Stomach (tissue), 19 donors: ENCODE measurements at places on chromosomes 1 and 21. TPM values are rescaled to one million over a fixed set of nuclear protein-coding genes. Genes with fewer than 3 reads are reported as not detected.

DNA sequence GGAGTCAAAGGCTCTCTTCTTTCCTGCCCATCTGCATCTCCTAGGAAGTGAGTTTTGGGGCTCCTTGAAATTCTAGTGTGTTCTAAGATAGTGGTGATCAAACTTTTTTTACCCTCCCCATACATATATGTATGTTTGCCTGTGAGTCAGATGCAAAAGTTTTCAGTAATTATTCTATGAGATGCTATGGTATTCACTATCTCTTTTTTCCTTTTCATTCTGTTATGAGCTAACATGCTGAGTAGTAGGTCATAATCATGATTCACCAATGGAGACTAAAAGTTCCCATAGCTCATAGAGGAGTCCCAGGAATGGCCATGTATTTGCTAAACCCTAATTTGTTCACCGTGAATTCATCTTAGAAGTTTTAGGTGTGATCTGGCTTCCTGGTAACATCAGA lies 135.6 kb downstream of the GPR52 start:
- H3K36me3 ChIP-seq = peaks cover 15% of the 10 kb centered on the region
- no peaks in the 10 kb centered on the region for H3K27me3 ChIP-seq
- no peak for DNase-seq
- no peak overlapping the region for H3K27ac ChIP-seq

GRCh38 chr1:225881081-225881958 lies 860 bp downstream of the TMEM63A start:
- peaks cover 63% of the 10 kb centered on the region for H3K4me1 ChIP-seq
- DNase-seq = peak; percentile 89
- H3K36me3 ChIP-seq = peaks cover 11% of the 10 kb centered on the region
- peak overlapping the region; percentile 80 for H3K4me3 ChIP-seq
- H3K27ac ChIP-seq = peak overlapping the region; percentile 95

DNA sequence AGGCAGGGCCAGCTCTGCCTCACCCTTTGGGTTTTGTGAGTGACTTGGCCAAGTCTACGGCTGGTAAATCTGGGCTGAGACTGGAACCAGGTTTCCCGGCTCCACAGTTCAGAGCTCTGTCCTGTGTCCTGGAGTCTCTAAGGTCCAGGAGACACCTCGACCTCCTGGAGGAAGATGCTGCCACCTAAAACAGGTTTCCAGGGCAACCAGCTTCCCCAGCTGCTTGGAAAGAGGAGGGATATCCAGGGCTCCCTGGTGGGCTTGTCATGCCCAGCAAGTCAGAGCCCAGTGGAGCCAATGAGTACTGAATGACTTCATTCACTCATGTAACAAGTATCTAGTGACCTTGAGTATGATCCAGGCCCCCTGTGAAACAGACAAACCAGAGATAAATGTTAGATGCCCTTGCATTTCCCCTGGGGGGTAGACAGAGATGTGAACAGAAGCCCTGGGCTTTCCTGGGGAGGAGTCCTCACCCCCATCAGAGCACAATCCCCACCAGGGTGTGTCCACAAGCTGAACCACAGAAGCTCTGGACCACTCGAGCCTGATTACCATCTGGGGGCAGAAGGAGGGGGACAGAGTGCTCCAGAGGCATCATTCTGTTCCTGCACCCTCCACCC lies 181.2 kb upstream of the RAB4A start:
- H3K36me3 ChIP-seq = no peaks in the 10 kb centered on the region
- DNase-seq = no peak

DNA sequence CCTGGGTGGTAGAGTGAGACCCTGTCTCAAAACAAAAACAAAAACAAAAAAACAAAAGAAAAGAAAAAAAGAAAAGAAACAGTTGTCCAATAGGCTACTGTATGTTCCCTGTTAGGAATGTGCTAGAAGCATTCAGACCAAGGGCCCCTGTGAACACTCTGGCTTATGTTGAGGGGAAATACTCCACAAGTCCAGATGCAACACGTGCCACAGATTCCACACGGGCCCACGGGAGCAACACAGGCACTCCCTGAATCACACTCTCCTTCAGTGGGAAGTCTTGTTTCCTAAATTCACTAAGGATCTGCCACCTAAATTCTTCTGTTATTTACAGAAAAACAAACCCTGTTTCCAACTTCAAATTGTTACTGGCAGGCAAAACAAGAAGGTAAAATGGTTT lies 291.1 kb downstream of the PCP4 start:
- H3K27ac ChIP-seq = no peak overlapping the region
- H3K4me1 ChIP-seq = no peaks in the 10 kb centered on the region
- no peak for DNase-seq

The SLC45A1 gene
- 1.6 TPM for polyA plus RNA-seq

The CATSPERE gene
- 0.31 TPM for polyA plus RNA-seq

The FAM151A gene
- polyA plus RNA-seq = 0.15 TPM

The AADACL4 gene
- polyA plus RNA-seq = not detected
